ENCODE measurements at places on chromosomes 12 and 14.

DNA sequence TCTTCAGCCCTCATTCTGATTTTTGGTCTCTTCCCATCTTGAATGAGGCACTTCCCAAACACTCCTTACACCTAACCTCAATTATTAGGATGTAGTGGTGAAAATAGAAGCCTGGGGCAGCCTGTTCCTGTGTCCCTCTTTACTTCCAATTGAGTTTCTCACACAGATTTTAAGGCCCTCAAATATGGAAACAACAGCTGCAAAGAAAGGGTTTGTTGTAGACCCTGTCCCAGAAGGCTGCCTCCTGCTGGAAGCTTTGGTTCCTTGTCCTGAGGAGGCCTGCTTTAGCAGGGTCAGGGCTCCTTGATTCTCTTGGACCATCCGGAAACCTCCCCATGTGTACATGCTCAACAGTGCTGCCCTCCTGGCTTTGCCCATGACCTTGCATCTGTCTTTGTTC is 101.3 kb downstream of the TGFB3 start:
- no peak for DNase-seq

- DNase-seq = no peak
Measured at GRCh38 chr14:95727056-95727700, 13.3 kb upstream of the TCL1A start.

- DNase-seq = peak; percentile 54
Measured at GRCh38 chr14:42541535-42542001, 934.9 kb downstream of the LRFN5 start.

DNA sequence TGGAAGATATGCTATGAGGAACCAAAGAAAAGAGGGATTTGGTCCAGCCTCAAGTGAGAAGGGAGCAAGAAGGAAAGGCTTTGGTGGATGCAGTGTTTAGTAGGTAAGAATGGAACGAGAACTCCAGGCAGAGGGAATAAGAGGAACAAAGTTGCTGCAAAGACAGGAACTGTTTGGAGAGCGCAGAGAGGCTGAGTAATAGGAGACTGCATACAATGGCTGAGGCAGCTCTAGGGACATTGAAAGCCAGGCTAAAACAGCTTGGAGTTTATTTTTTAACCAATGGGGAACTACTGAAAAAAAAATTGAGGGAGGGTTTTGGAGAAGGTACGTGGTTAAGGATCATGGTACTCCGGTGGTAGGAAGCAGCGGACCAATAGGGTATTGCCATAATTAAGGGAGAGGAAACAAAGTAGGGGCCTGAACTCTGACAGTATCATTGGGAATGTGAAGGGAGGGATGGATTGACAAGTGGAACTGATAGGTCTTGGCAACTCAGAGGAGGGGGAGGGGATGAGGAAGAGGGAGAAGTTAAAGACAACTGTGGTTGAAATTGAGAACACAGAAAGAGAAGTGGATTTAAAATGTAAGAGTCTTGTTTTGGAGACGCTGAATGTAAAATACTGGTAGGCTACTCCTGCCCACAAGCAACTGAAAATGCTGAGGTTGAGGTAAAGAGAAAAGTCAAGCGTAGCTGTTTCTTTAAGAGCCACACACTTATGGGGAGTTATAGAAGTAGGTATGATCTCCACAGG is 4.8 kb downstream of the ASCL4 start:
- DNase-seq = no peak

DNA sequence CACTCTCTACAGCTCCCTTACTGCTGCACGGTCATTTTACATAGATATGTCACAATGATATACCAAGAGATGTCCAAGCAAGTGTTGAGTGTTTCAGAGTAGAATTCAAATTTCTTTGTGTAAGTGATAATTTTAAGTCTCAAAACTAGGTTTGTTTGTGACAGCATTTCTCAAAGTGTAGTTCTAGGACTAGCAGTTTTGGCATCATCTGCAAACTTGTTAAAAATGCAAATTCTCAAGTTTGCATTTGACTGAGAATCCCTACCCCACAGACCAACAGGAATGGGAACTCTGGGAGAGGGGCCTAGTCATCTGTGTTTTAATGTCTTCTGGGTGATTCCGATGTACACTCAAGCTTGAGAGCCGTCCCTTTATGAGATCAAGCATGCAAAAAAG is 97.6 kb downstream of the HELB start:
- no peak for DNase-seq

- DNase-seq = no peak
Measured at GRCh38 chr12:40107803-40108620, 2.1 kb upstream of the SLC2A13 start.

DNA sequence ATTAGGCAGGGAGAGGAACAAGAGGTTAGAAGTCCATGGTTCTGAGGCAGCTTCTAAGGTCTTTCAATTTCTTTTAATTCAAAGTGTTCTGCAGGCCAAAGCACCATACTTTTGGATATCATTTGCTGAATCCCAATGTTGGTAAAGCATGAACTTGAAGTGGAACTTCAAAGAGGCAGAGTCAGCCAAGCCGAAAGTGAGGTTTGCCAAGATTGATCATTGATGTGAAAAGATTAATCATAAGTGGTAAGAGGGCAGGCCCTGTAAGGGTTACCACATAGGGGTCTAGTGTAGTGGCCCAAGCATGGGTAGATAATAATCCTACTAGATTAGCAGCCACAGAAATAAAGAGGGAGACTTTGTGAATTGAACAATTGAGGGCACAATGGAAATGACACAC is 191.7 kb upstream of the DIO2 start:
- DNase-seq = no peak

GRCh38 chr12:132354211-132354981 is 25.0 kb upstream of the GALNT9 start:
- DNase-seq = no peak

- no peak for DNase-seq
Measured at GRCh38 chr12:122104844-122105243, 26.3 kb downstream of the MLXIP start.

GRCh38 chr12:93804392-93805179 is 127.4 kb downstream of the CRADD start:
- no peak for DNase-seq

DNA sequence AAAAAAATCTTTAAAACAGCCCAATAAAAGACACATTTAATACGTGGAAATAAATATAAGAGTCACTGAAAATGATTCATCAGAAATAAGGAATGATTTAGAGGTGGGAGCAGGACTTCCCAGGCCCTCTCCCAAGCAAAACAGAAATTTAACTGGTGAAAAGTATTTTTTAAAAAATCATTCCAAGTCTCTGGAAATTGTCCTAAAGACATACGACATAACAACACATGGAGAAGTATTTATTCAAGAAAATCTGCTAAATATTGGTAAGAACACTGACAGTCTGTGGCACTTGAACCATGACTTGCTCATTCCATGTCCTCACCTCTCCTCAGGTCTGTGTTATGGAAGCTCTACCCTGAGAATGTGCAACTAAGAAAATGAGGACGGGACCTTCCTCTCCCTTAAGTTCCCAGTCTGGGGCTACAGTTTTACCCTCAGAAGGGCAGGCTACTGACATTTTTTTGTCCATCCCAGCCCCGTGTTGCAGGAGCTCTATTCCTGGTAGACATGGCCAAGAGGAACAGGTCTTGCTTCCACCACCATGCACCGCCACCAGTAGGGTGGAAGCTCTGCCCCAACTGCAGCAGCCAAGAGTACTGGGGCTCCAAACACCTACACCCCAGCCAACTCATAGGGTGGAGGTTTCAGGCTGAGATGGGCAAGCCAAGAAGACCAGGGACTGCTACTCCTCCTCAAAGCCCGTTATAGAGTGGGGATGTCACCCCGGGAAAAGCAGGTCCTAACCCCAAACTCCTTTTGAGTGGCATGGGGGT is 193.0 kb downstream of the CRADD start:
- DNase-seq = no peak

DNA sequence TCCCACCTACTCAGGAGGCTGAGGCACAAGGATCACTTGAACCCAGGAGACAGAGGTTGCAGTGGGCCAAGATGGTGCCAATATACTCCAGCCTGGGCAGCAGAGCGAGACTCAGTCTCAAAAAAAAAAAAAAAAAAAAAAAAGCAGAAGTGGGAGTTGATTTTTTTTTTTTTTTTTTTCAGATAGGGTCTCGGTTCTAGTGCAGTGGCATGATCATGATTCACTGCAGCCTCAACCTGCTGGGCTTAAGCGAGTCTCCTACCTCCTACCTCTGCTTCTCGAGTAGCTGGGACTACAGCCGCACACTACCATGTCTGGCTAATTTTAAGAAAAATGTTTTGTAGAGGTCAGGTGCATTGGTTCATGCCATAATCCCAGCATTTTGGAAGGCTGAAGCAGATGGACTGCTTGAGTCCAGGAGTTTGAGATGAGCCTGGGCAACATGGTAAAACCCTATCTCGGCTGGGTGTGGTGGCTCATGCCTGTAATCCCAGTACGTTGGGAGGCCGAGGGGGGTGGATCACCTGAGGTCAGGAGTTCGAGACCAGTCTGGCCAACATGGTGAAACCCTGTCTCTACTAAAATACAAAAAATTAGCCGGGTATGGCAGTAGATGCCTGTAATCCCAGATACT is 16.3 kb upstream of the HSP90AA1 start:
- DNase-seq = no peak

GRCh38 chr12:13337791-13338190 is 141.3 kb downstream of the EMP1 start:
- DNase-seq = no peak

DNA sequence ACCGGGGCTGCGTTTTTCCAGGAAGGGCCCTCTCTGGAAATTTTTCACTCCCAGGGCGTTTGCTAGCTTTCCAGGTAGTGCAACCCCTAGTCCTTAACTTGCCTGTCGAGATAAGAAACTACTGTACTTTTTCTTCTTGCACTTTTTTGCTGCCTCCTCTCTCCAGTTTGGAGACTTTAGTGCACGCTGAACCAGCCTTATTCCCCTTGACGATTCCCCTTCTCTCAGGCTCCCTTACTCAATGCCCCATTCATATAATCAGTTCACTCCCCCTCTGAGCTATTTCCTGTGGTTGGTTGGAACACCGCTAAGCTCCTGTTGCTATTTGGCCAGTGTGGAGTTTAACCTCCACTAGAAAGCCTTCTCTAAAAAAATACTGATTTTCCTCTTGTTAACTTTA is 682 bp downstream of the CREBL2 start:
- DNase-seq = peak; percentile 58

- no peak for DNase-seq
Measured at GRCh38 chr14:76927971-76928700, 100.4 kb downstream of the IRF2BPL start.

- DNase-seq = no peak
Measured at GRCh38 chr12:51403159-51403558, 12.0 kb upstream of the GALNT6 start.

- DNase-seq = no peak
Measured at GRCh38 chr12:94263905-94264561, 115.7 kb downstream of the PLXNC1 start.

DNA sequence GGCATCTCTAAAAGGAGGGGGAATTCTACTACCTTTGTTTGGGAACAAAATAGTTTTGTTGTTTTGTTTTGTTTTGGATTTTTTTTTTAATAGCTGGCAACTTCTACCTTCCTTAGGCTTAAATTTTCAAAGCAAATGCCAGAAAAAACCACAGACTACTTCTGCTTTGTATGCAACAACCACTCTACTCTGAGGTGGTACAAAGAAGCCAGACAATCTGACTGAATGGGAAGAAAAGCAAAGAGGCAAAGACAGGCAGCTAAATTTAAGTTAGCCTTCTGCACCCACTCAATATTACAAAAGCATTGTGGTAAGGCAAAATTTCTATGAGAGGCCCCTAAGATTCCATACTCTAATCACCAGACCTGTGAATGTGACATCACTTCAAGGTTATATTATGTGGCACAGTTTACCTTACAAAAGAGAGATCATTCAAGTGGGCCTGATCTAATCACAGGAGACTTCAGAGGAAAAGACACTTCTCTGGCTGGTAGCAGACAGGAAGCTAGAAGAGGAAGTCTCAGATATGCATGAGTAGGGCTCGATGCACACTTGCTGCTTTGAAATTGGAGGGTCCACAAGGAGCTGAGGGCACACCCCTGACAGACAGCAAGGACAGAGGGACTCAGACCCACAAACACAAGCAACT is 566.6 kb downstream of the RPS29 start:
- no peak for DNase-seq

GRCh38 chr14:54981698-54982097 is 45.2 kb downstream of the WDHD1 start:
- DNase-seq = peak; percentile 42

- peak; percentile 98 for DNase-seq
Measured at GRCh38 chr14:50775357-50775756, 55.6 kb downstream of the NIN start.

DNA sequence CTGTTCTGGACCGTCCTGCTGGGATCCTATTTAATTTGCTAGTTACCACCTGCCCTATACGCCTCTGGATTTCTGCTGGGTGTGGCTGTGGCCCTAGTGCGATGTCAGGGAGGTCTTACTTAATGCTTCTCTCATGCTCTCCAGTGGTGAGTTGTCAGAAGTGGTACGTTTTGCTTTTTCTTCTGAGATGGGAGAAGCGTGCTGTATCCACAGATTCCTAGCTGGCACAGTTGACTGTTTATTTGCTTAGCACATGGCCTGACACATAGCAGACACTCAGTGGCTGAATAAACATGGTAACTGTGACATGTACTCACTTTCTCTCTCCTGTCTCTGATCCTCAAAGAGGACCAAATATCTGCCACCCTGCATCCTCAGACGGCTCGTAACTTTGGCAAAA is 107.3 kb downstream of the CACNA1C start:
- no peak for DNase-seq

- DNase-seq = peak; percentile 68
Measured at GRCh38 chr12:67436230-67436629, 167.1 kb downstream of the CAND1 start.

DNA sequence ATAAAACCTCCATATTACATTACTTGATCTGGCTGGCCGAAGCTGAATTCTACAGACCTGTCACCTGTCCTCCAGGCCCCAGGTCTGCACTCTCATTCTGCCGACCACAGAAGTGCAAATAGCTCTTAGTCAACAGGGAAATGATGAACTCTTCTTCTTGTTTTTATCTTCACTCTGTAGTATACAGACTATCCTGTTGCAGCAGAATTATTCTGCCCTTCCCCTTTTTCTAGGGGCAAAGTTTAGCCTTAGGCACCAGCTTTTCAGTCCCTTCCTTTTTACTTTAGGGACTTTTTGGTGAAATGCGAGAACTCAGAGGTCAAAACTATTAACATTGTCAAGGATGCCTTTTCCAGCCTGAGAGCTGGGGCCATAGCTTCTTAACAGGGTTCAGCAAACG is 229.6 kb upstream of the EGLN3 start:
- peak; percentile 42 for DNase-seq

GRCh38 chr12:29238822-29239291 is 89.8 kb downstream of the FAR2 start:
- peak; percentile 96 for DNase-seq

- DNase-seq = no peak
Measured at GRCh38 chr14:105924951-105925591, 398.7 kb downstream of the TMEM121 start.

- peak; percentile 69 for DNase-seq
Measured at GRCh38 chr12:80269803-80270552, 170.6 kb downstream of the OTOGL start.
